ENCODE measurements at places on chromosomes 5 and 9.
A peak's percentile ranks its signal among the peaks of the same experiment; 100 is the strongest.

GRCh38 chr9:70601000-70601951, 186.8 kb upstream of the KLF9 start:
- peak; percentile 99 for DNase-seq

- DNase-seq: no peak
Observed at GRCh38 chr5:17735761-17736160, 101.5 kb downstream of the TAF11L14 start.

GRCh38 chr9:69794356-69794755, 26.3 kb upstream of the CFAP95 start:
- DNase-seq: no peak

GRCh38 chr9:118732998-118733397, 636.2 kb downstream of the BRINP1 start:
- DNase-seq: no peak

GRCh38 chr9:1722404-1722803, 292.7 kb upstream of the SMARCA2 start:
- DNase-seq: no peak

- DNase-seq: no peak
Observed at GRCh38 chr5:16568875-16569580, 47.8 kb downstream of the RETREG1 start.
